Activated CD8-positive, alpha-beta T cell treated with anti-CD3 and anti-CD28 coated beads for 36 hours (primary cell): ENCODE measurements at places on chromosomes 1 and 21.

DNA sequence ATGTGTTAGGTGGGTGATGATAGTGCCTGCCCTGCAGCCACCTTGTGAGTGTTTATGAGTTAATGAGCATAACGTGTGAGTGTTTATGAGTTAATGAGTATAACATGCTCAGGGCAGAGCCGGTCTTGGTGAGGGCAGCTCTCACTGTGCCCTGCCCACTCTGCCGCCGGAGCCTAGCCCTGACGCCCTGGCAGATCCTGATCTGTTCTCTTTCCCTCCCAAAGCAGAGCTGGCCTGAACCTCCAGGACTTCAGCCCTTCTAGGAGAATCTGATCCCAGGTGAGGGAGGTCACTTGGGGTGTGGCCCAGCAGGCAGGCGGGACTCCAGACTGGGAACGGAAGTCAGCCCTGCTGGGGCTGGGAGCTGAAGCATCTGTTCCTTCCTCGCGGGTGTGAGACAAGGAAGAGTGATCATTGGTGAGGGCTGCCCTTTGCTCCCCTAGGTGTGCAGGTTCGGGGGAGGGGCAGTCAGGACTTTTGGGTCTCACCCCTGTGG is 5.7 kb downstream of the FBLIM1 start:
- no peak for DNase-seq

- no peak for DNase-seq
Measured at GRCh38 chr1:240765732-240766363, 153.9 kb upstream of the GREM2 start.

- DNase-seq: no peak
Measured at GRCh38 chr1:169326956-169327268, 40.7 kb downstream of the NME7 start.

DNA sequence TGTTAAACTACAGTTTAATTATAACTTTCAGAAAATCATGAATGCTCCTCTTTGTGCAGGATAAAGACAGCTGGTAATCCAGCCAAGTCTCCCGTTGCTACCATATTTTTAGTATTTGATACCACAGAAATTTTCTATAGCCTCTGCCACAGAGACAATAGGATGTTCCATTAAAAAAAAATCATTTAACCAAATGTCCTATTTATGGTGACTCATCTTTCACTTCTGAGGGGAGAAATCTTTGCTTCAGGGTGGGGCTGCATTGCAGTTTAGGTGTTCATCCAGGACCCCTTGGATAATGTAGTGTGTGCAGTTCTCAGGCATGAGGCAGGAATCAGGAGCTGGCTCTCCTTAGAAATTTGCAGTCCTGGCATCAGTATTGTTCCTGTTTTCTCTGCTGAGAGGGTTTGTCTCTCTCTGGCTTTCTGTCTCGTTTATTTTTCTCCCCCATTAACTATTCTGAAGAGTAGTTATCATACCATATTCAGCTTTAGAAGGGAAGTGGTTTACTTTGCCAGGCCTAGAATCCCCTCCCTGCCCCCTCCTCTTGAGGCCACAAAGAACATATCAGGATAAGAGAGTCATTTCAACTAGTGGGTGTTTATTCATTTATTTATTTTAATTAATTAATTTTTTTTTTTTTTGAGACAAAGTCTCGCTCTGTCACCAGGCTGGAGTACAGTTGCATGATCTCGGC is 3.1 kb downstream of the PRUNE1 start:
- no peak for DNase-seq
